ENCODE measurements at places on chromosomes 1 and 21.

DNA sequence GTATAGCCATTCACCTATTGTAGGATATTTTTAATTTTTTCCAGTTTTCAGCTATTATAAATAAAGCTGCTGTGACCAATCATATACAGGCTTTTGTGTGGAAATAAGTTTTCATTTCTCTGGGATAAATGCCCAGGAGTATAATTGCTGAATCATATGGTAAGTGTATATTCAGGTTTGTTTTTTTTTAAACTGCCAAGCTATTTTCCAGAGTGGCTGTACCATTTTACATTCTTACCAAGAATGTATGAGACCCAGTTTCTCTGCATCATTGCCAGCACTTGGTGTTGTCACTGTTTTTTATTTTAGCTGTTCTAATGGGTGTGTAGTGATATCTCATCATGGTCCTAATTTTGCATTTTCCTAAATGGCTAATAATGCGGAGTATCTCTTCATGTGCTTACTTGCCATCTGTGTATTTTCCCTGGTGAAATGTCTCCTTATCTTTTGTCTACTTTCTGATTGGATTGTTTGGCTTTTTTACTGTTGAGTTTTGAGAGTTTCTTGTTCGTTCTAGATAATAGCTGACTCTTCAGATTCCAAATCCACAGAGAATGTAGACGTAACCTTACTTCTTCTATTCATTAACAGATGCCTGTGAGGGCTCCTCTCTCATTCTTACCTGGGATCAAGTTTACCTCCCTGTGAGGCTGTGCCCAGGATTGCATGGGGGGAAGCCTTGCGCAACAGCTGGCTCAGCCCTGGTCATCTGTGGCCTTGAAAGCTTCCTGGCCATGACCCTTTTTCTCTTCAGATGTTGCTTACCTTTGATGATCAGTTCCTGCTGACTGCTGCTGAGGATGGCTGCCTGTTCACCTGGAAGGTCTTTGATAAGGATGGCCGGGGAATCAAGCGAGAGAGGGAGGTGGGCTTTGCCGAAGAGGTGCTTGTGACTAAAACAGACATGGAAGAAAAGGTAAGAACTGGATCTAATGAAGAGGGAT, 42.6 kb downstream of the CFAP57 start:
- DNase-seq: no peak

DNA sequence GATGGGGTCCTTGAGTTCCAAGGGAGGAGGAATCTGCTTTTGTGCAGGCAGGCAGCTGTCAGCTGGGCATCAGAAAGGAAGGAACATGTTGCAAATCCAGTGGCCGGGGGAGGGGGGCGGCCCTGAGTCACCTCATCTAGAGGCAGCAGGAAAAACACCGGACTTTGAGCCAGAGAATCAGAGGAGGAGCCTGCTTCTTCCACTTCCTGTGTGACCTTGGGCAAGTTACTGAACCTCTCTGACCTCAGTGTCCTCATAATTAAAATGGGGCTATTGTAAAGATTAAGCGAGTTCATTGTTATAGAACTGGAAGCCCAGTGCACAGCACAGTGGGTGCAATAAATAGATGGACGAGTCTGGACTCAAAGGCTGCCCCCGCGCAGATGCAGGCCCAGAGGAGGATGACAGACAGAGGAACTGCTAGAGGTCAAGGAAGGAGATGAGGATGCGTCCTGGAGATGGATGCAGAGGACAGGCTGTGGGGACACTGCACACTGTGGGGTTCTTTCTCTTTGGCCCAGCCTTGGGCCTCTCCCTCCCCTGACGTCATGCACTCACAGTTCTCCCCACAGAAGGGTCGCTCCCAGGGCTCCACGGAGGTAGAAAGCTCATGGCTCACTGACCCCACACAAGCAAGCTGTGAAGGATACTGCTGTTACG, 714.3 kb downstream of the MATN1 start:
- no peak for DNase-seq

GRCh38 chr21:21673959-21674358, 675.8 kb downstream of the NCAM2 start:
- DNase-seq: no peak

GRCh38 chr1:159315381-159315780, 13.2 kb downstream of the FCER1A start:
- DNase-seq: no peak

GRCh38 chr1:10961300-10961833, 51.1 kb upstream of the TARDBP start:
- DNase-seq: no peak

DNA sequence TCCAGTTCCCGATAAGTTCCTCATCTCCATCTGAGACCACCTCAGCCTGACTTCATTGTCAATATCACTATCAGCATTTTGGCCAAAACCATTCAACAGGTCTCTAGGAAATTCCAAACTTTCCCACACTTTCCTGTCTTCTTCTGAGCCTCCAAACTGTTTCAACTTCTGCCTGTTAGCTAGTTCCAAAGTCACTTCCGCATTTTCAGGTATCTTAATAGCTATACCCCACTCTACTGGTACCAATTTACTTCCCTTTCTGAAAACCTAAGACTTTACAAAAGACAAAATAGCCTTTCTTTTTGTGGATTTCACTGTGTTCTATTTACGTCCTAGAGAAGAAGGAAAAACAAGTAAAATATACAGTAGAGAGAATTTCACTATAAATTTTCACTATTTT, 147.0 kb upstream of the FMN2 start:
- DNase-seq: no peak

DNA sequence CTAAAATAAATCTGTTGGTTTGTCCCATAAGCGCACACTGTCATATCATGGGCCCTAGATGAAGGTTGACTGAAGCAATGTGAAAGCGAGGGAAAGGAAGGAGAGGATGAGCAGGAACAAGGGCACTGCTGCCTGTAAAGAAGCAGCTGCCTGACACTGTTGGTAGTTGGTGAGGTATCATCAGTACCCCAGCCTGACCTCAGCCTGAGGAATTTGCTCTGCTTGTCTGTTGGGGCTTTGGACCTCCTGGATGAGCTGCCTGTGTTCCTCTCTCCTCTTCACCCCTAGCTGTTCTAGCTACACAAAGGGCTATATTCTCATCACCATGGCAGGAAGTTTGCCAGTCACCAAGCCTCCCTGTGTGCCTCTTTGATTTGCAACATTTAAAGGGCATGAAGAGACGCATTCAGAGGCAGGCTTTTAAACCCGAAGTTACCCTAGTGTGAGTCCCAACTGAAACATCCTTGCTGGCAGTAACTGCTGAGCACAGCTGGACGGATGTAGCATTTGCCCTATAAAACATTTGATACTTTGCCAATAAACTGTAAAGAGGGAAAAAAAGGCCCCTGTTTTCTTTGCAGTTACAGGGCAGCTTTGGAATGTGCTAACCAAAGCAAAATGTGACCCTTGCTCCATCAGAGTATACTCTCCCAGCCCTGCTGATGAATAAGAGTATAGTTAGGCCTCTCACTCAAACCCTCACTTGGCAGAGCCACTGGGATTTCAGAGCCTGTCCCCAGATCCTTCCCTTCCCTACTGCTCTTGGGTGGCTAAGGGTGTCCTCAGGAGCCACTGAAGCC, 22.2 kb upstream of the SPATA6 start:
- DNase-seq: no peak

- no peak for DNase-seq
Observed at GRCh38 chr1:64472805-64473204, 2.9 kb downstream of the CACHD1 start.

GRCh38 chr1:229985613-229986010, 81.4 kb upstream of the GALNT2 start:
- DNase-seq: no peak

- no peak for DNase-seq
Observed at GRCh38 chr1:38186566-38186965, 140.0 kb upstream of the POU3F1 start.

DNA sequence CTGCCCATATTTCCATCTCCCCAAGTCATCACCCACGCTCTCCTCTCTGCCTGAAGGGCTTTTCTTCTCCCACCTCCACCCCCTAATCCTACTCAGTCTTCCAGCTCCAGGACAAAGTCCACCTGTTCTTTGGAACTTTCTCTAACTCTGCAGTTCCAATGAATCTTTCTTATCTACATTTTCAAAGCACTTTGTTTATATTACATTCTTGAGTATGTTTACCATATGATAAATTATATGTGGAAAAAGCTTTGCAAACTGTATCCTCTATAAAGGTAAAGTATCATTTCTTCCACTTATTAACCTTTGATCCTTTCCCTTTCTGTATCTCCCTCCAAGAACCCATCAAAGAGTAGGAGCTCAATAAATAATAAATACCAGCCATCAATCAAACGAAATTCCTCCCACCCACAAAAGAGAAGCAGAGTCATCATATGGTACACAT, 39.7 kb downstream of the TTC13 start:
- no peak for DNase-seq

DNA sequence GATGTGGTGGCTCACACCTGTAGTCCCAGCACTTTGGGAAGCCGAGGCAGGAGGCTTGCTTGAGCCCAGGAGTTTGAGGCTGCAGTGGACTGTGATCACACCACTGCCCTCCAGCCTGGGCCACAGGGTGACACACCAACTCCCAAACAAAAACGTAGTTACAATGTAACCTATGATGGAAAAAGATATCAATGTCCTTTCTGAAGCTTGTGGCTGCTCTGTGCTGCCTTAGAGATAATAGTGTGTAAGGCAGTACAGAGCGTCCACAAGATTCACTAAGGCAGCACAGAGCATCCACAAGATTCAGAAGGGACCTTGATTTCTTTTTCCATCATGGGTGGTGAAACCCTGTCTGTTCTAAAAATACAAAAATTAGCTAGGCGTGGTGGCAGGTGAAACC, 42.5 kb downstream of the ACTN2 start:
- no peak for DNase-seq

GRCh38 chr1:187114792-187115191, 286.0 kb downstream of the PLA2G4A start:
- no peak for DNase-seq

DNA sequence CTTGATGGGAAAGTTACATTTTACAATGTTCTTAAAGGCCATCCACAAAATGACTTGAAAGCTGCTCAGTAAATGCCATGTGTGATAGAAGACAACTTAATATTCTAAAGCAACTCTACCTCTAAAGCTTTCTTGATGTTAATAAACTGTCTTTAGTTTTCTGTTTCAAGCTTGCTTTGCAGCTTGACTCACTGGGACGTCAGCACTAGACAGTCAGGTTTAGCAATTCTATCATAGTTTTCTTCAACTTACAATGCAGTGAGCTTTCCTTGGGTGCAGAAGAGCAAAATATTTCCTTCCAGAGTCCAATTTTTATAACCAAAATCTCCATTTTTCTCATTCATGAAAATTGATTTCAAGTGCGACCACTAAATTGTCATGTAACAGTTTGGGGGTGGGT, 273.1 kb downstream of the NTNG1 start:
- no peak for DNase-seq

- DNase-seq: peak; percentile 44
Observed at GRCh38 chr1:212760126-212760823, 31.3 kb downstream of the NSL1 start.

GRCh38 chr1:119294722-119295121, 73.9 kb upstream of the HAO2 start:
- no peak for DNase-seq

DNA sequence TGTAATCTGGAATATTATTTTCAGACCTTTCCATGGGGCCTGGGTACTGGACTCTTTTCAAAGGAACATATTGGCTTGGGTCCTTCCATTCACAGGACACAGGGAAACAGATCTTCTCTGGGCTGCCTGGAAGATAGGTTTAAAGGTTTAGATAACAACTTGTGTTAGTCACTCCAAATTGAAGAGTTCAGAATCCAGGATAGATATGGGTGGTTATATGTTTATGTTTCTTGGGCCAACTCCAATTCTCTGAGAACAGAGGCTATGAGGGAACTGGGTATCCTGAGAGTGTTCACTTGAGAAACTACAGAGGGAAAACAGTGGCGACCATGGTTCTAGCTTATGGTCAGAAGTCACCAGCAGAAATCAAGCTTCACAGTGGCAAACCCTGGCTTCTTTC, 8.7 kb upstream of the PIGM start:
- DNase-seq: no peak

DNA sequence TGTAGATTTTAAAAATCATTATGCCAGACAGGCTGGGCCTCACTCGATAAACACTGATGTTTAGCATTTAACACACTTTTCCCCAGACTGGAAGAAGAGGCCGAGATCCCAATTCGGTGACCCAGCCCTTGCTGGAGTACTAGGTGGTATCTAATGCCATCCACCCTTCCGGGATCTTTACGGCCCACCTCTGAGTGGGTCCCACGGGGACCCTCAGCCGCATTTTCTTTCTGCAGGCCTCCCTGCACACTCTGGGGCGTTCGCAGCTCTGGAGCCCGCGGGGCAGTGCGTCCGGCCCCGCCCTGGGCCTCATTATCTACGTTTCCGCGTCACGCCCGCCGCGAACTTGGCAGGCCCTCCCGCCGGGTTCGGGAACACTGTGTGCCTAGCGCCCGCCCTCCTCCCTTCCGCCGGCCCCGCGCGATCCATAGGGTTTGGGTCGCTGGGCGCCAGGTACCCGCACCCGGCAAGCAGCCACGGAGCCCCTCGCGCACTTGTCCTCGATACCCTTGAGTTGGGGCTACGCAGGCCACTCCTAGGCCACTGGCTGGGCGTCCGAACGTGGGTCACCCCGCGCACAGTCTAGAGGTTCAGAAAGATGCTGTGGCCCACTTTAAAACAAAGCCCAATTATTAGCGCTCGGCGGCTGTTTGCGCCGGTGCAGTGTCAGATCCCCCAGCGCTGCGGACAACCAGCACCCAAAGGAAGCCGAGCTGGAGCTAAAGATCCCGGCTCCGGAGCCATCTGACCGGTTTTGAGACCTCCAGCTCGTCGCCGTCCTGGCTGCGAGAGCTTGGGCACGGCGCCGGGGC, 950 bp upstream of the EVA1C start:
- DNase-seq: peak; percentile 67

- DNase-seq: no peak
Observed at GRCh38 chr1:17016317-17016661, 4.6 kb upstream of the ATP13A2 start.

GRCh38 chr1:20167126-20167525, 18.8 kb upstream of the UBXN10 start:
- DNase-seq: no peak

GRCh38 chr1:238653693-238654321, 732.6 kb upstream of the CHRM3 start:
- no peak for DNase-seq

- no peak for DNase-seq
Observed at GRCh38 chr1:110425612-110426152, 18.2 kb upstream of the LAMTOR5 start.

GRCh38 chr1:227778401-227778947, 37.0 kb upstream of the PRSS38 start:
- no peak for DNase-seq

GRCh38 chr1:227547310-227548118, 15.8 kb upstream of the ZNF678 start:
- DNase-seq: no peak

- no peak for DNase-seq
Observed at GRCh38 chr21:22670148-22670547, 1671.9 kb downstream of the NCAM2 start.

GRCh38 chr1:193431265-193431977, 245.0 kb upstream of the B3GALT2 start:
- no peak for DNase-seq

GRCh38 chr1:192861860-192862259, 53.0 kb downstream of the RGS2 start:
- no peak for DNase-seq

Data from activated T-cell treated with anti-CD3 and anti-CD28 coated beads, Interleukin-2, amount 50 U/mL, for 1 hour (primary cell).